ENCODE measurements at places on chromosomes 4 and X.

- DNase-seq, result no peak
These were observed 343.6 kb downstream of the SPRY1 start for GRCh38 chr4:123740236-123740635.

GRCh38 chrX:155266439-155266838 lies 2.1 kb upstream of the RAB39B start:
- no peak for DNase-seq

GRCh38 chr4:153643406-153644383 lies 40.4 kb upstream of the TLR2 start:
- DNase-seq, result no peak

GRCh38 chr4:6035786-6036185 lies 17.6 kb upstream of the C4orf50 start:
- DNase-seq, result no peak

GRCh38 chr4:181507180-181507835 lies 735.9 kb upstream of the TENM3 start:
- no peak for DNase-seq

DNA sequence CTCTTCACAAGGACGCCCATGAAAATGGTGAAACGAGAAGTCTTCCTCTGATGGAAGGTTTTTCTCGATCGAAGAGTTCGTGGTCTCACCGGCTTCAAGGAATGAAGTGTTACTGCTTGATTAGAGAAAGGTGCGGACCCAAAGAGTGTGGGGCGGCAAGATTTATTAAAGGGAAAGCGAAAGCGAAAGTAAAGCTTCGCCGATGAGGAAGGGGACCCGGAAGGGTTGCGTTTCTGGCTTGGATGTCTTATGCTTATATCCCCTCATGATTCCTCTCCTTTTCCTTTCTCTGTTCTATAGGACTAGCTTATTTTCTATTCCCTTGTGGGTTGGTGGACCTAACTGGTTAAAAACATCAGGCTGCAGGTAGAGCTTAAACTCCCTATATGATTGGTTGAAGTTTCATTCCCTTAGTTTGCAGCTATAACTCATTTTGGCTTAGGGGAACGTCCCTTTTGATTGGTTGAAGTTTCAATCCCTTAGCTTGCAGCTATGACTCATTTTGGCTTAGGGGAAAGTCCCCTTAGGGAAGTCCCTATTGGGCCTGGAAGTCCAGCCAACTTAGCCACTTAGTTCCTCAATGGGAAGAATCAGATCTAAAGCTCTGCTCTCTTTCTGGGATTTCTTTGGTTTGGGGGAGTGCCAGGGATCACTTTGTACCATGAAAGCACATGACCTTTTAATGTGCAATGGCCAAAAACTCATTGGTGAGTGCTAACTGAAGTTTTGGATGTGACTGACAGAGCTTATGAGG lies 1025.0 kb upstream of the PCDH10 start:
- DNase-seq, result no peak

DNA sequence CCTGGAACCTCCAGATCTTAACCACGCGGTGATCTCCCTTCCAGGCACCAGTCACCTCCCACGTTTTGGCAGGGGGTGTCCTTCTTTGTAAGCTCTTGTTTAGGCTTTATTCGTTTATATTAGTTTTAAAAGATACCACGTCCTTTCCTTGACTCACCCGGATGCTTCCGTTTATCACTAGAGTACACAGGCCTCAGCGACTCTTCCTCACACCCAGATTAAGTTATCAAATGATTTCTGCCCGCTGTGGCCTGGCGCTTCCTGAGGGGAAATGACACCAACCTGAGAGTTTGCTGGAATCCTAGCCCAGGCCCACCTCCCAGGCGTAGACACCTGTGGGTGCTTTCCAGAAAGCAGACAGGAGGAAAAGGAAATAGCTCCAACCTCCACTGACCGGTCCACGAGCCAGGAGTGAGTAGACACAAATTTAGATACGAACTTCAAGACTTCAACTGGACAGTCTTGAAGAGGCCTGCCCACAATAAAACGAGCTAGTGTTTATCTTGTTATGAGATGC lies 756 bp upstream of the ADAMTS3 start:
- DNase-seq, result no peak

DNA sequence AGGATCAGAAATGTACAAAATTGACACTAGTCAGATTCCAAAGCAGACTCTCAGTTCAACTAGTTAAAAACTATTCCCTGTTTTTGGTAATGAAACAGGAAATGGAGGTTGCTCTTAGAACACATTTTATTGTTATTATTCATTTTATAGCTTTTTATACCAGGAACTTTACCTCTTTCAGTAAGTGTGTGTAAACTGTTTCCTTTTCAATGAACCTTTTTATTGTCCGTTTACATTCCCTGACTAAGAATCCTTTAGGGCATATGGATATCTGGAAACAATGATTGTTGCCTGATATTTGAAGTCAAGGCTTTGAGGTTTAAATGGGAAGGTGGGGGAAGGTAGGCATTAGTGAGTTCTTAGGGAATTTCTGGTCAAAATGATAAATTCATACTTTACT lies 1511.4 kb downstream of the ADGRL3 start:
- no peak for DNase-seq

GRCh38 chrX:107025545-107025944 lies 25.5 kb upstream of the MORC4 start:
- DNase-seq, result no peak

DNA sequence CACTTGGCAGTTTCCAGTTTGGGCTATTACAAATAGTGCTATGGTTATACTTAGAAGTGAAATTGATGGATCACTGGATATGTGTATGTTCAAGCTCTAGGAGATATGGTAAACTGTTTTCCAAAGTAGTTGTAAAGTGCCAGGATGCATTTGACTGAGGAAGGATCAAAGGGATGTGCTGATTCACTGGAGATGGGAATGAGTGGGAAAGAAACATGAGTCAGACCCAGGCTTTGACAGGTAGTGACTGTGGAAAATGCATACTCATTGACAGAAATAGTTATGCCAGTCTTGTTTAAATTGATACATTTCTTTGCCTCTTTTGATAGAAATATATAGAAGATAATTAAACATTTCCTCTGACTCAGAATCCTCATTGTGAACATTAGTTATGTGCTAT lies 77.9 kb downstream of the CEP135 start:
- DNase-seq, result no peak

- DNase-seq, result no peak
These were observed 124.9 kb upstream of the TAPT1 start for GRCh38 chr4:16351161-16351560.

DNA sequence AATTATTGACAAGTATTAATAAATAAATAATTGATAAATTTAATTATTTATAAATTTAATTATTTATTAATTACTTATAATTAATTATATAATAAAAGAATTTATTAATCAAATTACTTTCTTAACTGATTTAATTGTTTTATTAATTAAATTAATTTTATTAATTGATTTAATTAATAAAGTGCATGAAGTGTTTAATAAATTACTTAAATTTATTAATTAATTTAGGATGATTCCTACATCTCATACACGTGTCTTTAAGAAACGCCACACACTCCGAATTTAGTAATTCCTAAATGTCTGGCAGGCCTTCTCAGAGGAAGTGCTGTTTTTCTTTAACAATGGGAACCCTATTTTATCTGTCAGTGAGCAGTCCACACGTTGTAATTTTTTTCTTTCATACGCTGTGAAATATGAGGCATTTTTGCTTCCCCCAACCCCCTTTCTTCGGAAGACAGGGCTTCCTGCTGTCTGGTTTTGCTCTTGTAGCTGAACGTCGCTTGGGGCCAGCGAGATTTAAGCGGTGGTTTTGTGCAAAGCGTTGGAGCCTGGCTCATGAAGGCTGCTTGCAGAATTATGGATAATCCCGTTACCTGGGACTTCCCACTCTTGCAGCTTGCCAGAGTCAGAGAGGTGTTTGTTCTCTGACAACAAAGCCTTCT lies 46.8 kb downstream of the CRLF2 start:
- peak; percentile 12 for DNase-seq

- DNase-seq, result no peak
These were observed 495.6 kb upstream of the ZFP42 start for GRCh38 chr4:187499956-187500355.

GRCh38 chr4:153523941-153524386 lies 57.8 kb downstream of the TMEM131L start:
- DNase-seq, result no peak

DNA sequence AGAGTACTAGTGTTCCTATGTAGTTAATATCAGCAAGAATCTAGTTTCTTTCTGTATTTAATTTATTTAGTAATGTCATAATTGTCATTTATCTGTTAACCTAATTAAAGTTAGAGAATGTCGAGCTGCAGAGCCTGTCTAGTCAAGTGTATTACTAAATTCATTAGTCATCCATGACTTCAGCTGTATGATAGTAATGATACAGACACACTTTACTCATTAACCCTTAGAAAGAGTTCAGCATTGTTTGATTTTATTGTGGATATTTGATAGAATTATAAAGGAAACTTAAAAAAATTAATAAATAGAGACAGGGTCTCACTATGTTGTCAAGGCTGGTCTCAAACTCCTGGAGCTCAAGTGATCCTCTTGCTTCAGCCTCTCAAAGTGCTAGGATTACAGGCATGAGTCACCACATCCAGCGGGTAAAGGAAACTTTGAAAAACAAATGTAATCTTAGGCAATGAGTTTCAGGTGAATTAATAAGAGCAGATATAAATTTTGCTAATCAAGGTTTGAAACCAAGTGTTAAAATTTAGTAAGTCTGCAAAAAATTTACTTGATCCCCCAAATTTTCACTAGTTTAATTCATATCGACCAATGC lies 110.6 kb downstream of the ANK2 start:
- DNase-seq, result no peak

DNA sequence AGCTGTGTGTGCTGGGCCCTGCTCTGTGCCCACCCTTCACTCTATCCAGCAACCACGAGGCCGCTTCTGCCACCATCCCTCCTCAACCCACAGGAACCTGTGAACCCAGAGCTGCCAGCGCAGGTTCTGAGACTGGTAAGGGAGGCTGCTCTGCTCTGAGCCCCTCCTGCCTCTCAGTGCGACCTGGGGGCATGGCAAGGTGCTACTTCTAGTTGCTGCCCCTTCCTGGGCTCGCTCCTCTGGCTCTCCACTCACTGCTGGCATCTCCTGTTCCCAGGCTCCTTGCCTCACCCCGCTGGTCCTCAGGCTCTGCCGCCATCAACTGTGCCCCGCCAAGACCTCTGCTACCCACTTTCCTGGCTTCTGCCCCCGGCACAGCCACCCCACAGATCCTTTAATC lies 39.3 kb downstream of the RNF212 start:
- no peak for DNase-seq

DNA sequence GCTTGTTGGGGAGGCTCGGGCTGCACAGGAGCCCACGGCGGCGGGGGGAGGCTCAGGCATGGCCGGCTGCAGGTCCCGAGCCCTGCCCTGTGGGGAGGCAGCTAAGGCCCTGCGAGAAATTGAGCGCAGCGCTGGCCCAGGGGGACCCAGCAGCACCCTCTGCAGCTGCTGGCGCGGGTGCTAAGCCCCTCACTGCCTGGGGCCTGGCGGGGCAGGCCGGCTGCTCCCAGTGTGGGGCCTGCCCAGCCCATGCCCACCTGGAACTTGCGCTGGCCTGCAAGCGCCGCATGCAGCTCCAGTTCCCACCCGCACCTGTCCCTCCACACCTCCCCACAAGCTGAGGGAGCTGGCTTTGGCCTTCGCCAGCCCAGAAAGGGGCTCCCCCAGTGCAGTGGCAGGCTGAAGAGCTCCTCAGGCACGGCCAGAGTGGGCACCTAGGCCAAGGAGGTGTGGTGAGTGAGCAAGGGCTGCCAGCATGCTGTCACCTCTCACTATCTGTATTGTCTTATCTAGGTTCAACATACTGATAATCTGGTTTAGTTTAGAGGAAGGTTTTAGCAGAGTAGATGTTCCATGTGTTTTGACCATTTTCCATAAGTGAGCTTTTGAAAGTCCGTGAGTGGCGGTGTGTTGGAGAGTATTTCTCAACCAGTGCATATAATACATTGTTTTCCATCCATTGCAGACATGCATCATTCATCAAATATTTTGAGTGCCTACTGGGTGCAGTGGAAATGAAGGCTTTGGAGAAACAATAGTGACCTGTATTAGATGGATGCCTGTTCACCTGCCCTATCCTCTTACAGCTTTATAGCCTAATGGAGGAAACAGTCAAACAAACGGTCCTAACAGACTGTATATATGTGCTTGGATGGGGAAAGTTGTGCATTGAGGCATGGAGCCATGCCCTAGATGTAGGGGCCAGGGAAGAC lies 13.1 kb downstream of the PI4K2B start:
- DNase-seq, result no peak

- DNase-seq, result no peak
These were observed 18.9 kb downstream of the DNAJB14 start for GRCh38 chr4:99927566-99927965.

- DNase-seq, result no peak
These were observed 113.3 kb upstream of the OTUD4 start for GRCh38 chr4:145293658-145294057.

DNA sequence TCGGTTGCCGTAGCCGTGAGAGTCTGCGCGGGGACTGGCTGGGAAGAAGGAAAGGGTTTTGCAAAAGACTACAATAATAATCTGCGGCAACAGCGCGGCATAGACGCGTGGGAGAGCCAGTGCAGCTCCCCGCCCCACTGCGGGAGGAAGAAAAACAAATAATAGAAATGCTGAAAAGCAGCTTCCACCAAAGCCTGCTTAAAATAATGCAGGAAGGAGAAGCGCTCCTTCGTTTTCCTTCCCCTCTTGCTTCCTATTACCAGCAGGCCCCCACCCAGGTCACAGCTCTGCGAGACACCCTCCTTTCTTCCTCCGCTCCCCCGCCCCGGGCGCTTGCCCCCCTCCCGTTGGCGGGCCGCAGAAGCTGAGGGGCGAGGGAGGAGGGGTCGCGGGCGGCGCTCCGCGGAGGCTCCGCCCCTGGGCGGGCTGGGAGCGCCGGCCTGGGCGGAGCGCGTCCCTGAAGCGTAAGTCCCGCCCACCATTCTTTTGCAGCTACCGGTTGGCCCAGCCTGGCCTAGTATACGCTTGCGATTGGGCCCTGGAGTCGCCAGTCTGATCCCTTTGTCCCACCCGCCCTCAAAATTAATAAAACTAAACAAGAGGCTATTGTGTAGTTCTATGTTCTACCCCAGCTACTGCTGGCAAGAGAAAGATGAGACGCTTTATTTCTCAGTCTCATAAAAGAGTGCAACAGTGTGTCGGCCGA lies 636 bp upstream of the AMOT start:
- peak; percentile 82 for DNase-seq

- DNase-seq, result no peak
These were observed 19.8 kb upstream of the CXCL2 start for GRCh38 chr4:74118600-74119338.

- DNase-seq, result no peak
These were observed 1396.9 kb upstream of the IGFBP7 start for GRCh38 chr4:58507079-58507478.

GRCh38 chr4:15420642-15421041 lies 7.2 kb upstream of the C1QTNF7 start:
- no peak for DNase-seq

- no peak for DNase-seq
These were observed 85.9 kb downstream of the GATB start for GRCh38 chr4:151674804-151675391.
